ENCODE measurements at places on chromosomes 1 and 21.

- peak; percentile 58 for DNase-seq
Observed at GRCh38 chr1:205518661-205519540, 14.4 kb downstream of the CDK18 start.

- DNase-seq = no peak
Observed at GRCh38 chr1:207282496-207283380, 38.7 kb upstream of the CD55 start.

DNA sequence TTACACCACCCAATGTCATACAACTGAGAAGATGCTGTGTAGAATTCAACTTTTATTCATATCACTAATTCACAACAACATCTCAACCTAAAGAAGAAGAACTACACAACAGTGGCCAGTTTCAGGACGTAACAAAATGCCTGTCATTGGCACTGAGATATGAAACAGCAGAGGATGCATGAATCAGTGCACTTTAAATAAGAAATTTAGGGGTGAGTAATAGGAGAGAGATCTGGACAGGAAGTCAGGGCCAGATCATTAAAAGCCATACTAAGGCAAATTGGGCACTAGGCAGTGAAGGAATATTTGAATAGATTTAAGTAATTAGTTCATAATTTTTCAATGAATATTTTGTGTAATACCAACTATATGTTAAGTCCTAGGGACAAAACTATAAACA lies 510.5 kb downstream of the PLPP3 start:
- no peak for DNase-seq

DNA sequence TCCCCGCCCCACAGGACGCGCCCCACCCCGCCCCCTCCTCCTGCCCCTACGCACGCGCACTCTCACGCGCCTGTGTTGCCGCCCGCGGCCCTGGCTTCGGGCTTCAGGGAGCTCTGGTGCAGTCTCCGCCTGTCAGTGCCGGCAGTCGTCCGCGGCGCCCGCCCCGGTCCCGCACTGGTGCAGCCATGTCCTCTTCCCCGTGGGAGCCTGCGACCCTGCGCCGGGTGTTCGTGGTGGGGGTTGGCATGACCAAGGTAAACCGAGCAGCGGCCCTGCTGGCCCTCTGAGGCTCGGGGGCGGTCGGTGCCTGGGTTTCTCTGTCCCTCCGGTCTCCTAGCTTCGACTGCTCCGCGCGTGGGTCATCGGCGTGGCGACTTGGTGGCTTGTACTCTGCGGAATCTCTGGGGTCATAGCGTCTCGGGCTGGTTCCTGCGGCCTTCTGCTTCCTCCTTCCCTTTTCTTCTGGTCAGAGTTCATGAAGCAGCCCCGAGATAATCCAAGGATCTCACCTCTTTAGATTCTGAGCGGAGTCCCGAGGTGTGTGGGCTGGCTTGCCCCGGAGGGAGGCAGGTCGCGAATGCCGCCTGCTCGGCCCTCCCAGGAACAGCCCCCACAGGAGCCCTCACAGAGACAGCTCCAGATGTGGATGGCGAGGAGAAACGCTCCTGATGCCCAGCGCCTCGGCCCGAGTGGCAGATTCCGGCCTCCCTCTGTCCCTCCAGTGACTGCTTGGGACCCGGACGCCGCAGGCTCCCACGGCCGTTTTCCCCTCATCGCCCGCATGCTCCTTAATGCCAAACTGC lies at the start of gene SCP2:
TSS of gene SCP2 (plus strand) at position 65 of the 803 bp plus-strand sequence. CDS start at position 186, 121 bp downstream.
- peak; percentile 92 for DNase-seq

DNA sequence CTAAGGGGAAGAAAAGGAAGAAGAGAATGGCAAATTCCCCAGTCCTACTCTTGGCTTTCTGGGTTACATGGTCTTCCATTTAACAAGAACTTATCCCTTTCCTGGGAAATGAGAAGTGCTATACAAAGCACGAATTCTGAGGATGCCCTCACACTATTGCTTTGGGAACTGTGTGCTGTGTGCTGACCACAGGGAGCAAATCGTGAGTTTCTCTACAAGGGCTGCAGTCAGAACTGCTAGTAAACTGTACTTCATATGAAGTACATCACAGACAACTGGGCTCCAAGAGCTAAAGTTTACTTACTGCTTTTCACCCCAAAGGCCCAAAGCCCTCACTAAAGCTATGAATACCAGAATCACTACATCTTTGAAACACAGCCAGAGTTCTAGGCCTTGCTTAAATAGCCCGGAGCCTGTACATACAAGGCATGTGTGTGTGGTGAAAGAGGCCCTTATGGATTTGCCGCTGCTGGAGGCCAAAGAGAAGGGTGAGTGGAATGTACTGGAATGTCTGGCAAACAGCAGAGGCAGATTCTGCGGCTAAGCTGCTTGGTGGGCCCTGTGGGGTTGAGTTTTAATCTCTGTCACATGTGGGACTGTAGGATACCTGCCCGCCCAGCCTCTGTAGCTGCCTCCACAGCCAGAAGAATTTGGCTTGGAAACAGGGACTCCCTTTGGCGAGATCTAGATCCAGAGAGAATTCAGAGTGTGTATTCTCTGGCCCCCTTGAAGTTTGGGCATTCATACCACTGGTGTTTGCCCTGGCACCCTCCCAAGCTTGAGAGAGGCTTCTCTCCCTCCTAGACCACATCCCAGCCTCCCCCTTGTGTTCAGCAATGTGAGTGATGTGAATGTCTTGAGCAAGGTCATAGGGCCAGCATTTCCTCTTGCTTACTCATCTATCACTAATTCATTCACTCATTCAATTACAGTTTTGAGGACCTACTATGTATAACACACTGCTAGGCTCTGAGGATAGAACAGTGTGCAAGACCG lies 21.9 kb upstream of the TRIM67 start:
- DNase-seq = no peak

DNA sequence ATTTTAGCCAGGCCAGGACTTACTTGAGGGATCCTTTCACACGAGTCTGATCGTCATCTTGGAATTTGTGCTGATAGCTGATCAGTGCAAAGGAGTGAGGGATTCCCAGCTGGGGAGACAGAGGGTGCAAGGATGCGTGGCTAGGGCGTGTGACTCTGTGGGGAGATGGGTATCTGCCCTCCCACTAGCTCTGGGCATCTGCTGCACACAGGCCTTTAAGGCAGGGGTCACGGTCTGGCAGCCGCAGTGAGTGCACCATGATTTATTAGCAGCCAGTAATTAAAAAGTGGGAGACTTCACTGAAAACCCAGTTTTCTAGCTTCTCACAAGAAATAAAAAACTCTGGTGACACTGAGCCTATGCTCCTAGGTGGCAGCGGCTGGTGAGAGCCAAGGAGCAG lies 20.4 kb downstream of the THAP3 start:
- DNase-seq = no peak

- DNase-seq = no peak
Observed at GRCh38 chr1:43473463-43473862, 19.7 kb upstream of the HYI start.

DNA sequence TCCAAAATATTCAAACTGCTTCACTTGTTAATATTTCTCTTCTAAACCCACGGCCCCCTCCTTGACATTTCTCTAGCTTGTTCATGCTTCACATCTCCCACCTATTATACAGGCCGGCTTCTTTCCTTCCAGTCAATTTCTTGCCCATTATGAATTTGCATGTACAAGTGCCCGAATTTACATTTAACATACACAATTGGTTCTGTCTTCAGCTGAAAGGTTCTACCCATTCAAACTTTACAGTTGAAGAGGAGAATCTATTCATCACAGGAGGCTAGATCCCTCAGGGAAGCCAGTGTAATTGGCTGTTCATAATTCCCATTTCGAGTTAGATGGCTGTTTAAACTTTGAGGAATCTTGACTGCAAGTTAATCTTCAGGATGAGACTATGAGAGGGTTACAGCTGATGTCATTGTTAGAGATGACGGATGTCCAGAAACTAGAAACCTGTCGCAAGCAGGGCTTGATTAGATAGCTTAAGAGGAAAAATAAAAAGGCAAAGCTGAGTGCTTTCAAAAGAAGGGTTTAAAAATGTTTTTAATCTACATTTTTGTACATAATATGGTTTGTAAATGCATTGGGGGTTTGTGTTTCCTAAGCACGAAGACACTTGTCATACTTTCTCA lies 157.0 kb downstream of the ADSS2 start:
- no peak for DNase-seq

- no peak for DNase-seq
Observed at GRCh38 chr1:180243517-180244221, 13.6 kb downstream of the LHX4 start.

- DNase-seq = no peak
Observed at GRCh38 chr21:39251326-39251725, 62.1 kb downstream of the BRWD1 start.

- DNase-seq = no peak
Observed at GRCh38 chr1:84259376-84259775, 42.1 kb upstream of the SAMD13 start.

DNA sequence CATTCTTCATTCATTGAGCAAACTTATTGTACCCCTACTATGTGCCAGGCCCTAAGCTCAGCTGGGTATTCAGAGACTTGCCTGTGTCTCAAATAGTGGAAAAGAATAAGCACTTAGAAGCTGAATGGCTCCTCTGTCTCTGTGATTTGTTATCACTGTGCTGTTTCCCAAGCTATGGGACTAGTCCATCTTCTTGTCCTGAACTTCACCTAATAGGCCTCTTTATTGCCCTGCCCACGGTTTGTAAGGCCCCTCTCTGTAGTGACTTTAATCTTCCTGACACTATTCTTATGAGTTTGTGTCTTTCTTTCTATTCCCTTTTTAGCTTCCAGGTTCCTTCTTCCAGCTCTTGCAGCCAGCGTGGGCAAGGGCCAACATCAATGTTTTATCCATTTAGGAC lies 85.4 kb upstream of the LPGAT1 start:
- no peak for DNase-seq

- DNase-seq = no peak
Observed at GRCh38 chr1:17710889-17711576, 44.1 kb upstream of the ACTL8 start.

DNA sequence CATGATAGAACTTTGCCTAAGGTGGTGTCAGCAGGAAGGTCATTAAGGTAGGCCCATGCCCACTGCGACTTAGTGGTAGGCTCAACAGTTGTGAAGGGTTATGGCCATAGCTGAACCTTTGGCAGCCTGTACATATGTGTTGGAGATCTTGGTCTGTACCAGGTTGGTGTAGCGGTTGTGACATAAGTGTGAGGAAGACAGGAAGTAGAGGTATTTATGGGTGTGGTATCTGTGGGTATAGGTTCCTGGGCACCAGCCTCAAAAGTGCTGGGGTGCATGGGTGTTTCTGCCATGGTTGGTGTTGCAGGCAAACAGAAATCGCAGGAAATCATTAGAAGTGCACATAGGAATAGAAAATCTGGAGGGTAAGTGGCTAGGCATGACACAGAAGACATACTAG lies 18.6 kb upstream of the LRIF1 start:
- DNase-seq = no peak

DNA sequence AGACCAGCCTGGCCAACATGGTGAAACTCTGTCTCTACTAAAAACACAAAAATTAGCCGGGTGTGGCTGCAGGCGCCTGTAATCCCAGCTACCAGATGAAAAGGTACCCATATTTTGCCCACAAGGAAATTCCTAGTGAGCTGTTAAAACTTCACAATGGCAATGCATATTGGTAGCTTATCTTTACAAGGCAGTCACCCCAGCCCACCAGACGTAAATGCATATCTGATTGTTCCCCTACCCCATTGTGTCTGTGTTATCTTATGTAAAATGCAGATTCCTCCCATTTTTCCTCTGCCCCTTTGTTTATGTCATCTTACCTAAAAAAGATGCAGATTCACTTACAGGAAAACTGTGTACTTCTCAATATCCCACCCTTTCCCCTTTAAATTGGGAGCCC lies 103.1 kb upstream of the SLC2A1 start:
- no peak for DNase-seq

DNA sequence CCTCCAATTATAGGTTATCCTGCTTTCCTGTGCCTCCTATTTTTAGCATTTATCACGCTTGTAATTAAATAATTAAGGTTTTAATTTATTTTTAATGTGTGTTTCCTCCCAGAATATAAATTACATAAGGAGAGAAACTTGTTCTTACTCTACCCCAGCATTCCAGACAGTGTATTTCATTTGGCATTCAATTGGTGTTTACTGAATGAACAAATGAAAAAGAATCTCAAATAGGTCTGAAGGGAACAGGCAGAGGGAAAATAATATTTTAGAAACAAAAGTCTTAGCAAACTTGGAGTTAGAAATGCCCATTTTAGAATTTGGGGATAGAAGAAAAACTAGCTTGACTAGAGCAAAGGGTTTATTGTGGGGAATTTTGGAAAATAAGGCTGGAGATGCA lies 9.9 kb upstream of the RSRP1 start:
- no peak for DNase-seq

DNA sequence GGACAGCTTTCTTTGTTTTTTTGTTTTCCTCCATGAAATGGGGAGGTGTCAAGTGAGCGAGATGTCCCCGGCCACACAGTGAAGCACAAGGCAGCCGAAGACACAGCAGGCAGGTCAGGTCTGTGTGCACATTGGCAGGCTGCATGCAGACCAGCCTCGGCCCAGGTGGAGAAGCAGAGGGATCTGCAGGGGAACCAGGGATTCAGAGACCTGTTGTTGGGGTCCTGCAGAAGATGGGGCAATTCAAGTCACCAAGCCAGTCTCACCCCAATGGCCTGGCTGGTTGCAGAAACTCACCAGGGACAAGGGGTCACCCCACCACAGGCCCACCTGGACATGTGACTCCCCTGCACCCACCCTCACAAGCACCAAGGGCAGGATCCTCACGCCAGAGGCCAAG lies 4.0 kb upstream of the ABCG1 start:
- no peak for DNase-seq

- peak; percentile 74 for DNase-seq
Observed at GRCh38 chr1:3471356-3472087, 17.1 kb downstream of the ARHGEF16 start.

DNA sequence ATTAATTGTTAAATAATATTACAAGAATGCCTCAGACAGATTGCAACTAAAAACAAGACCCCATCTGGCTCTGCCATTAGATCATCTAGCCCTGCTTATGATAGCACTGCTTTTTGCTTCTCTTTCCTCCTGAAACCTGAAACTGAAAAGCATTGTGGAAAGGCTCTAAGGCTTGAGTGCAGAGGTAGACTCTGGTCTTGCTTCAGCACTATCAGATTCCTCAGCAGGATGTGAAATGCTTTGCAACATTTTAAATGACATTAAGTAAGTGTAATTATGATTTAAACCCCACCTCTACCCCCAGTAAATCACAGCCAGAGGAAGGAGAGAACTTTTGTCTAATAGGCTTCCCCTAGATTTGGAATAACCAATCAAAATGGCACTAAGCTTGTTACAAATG lies 32.9 kb downstream of the PHC2 start:
- no peak for DNase-seq

DNA sequence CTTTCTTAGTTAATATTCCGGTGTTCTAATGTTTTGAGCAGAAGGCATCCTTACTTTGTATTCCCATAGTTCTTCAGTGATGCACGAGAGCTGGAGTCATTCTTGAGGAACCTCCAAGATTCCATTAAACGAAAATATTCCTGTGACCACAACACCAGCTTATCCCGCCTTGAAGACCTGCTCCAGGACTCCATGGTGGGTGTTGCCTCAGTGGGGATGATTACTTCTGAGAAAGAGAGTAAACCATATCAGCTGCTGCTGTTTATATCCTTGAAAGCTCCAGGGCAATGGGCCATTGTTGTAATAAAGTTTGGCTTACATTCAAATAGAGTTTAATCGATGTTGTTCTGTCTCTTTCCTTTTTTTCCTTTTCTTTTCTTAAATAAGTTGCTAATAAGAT lies 93.1 kb downstream of the MACF1 start:
- no peak for DNase-seq

- no peak for DNase-seq
Observed at GRCh38 chr1:228984646-228985631, 249.7 kb downstream of the RHOU start.

- DNase-seq = no peak
Observed at GRCh38 chr1:175768610-175769009, 25.2 kb upstream of the TNR start.

- no peak for DNase-seq
Observed at GRCh38 chr1:185483664-185484450, 166.8 kb upstream of the IVNS1ABP start.

All from left ventricle myocardium superior (tissue), 1 donor.